ENCODE measurements at places on chromosomes 4 and X. TPM values are rescaled to one million over a fixed set of nuclear protein-coding genes. Genes with fewer than 3 reads are reported as not detected.

The HTN1 gene
- not detected for total RNA-seq

The VAMP7 gene
- total RNA-seq = 27.7 TPM

The CCDC120 gene
- total RNA-seq = 3.8 TPM

The POU3F4 gene
- total RNA-seq = not detected

The CENPVL1 gene
- total RNA-seq = not detected

DNA sequence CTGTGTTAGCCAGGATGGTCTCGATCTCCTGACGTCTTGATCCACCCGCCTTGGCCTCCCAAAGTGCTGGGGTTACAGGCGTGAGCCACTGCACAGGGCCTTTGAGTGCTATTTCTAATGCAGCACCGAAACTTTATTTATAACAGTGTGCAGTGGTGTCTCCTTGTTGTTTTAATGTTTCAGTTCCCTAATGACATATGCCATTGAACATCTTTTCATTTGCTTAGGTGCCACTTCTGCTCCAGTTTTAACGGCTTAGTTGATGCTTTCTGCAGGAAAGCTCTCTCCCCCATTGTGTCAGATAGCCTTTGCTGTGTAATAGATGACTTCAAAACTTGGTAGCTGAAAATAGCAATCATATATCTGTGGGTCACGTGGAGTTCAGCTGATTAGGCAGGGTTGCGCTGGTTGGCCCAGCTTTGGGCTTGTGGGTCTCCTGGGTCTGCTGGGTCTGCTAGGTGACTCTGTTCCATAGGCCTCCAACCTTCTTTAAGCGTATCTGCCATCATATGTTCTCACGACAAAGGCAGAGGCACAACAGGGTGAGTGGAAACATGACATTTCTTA is 76.4 kb upstream of the SHISA3 start:
- DNase-seq = no peak

- no peak for DNase-seq
Observed at GRCh38 chr4:173443121-173443520, 44.2 kb upstream of the SCRG1 start.

GRCh38 chrX:62928906-62929305 is 422.2 kb downstream of the SPIN4 start:
- no peak for DNase-seq

GRCh38 chr4:118918388-118918787 is 29.7 kb downstream of the SYNPO2 start:
- DNase-seq = no peak
